ENCODE measurements at places on chromosomes 13 and 19.

GRCh38 chr13:61477619-61478018 lies 62.0 kb upstream of the PCDH20 start:
- no peak for DNase-seq

GRCh38 chr13:27201661-27202060 lies 30.1 kb upstream of the USP12 start:
- DNase-seq, result no peak

GRCh38 chr13:46521921-46522747 lies 30.8 kb upstream of the LRCH1 start:
- DNase-seq, result no peak

- DNase-seq, result peak; percentile 5
These were observed 2.7 kb downstream of the DACH1 start for GRCh38 chr13:71864094-71864985.

DNA sequence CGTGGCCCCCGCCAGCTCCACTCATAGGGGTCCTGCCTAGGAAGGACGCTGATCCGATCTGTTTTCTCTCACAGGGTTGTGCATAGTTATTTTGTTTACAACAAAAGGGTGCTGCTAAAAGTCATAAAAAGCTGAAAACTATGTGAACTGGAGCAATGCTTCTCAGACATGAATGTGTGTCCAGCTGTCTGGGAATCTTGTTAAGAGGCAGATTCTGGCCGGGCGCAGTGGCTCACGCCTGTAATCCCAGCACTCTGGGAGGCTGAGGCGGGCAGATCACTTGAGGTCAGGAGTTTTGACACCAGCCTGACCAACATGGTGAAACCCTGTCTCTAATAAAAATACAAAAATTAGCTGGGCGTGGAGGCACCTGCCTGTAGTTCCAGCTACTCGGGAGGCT lies 8.6 kb downstream of the LRRC4B start:
- no peak for DNase-seq

DNA sequence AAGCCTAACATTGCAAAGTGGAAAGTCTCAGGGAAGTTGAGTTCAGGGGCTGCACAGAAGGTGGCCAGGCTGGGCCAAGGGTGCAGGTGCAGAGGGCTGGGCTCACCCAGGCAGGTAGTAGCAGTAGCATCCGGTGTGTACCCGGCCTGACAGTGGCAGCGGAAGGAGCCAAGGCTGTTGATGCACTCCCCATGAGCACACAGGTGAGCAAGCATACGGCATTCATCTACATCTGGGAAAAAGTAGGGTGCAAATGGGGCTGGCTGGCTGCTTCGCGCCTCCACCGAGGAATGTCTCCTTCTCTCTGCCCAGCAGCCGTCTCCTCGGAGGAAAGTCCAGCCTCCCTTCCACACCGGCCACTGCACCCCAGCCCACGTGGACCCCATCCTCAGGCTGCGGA lies 30.6 kb downstream of the CCL25 start:
- no peak for DNase-seq

DNA sequence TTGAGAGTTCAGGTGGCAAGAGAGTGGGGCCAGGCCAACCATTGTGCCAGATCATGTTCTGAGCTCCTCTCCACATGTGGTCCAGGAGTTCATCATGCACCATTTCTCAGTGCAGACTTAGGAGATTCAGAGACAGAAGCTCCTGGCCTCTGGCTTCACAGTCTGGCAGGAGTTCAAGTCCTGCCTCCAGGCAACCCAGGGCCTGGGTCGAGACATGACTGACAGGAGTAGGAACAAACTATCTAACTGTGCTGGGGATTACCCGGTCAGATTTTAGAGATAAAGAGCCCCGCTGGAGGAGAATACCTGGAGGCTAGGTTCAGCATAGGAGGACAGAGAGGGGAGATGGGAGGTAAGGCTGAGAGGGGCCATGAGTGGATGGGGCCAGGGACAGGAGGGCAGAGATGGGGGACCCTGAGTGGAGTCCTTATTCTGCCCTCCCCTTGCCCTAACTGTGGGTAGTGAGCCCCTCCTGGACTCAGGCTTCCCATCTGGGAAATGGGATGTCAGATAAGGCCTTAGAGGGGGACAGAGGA lies 906 bp upstream of the CYP4F11 start:
- DNase-seq, result no peak

GRCh38 chr19:40246292-40247073 lies 20.0 kb upstream of the CCNP start:
- no peak for DNase-seq

GRCh38 chr19:10132905-10133304 lies 13.2 kb upstream of the EIF3G start:
- DNase-seq, result no peak

GRCh38 chr19:16089010-16089846 lies 12.9 kb downstream of the TPM4 start:
- no peak for DNase-seq

DNA sequence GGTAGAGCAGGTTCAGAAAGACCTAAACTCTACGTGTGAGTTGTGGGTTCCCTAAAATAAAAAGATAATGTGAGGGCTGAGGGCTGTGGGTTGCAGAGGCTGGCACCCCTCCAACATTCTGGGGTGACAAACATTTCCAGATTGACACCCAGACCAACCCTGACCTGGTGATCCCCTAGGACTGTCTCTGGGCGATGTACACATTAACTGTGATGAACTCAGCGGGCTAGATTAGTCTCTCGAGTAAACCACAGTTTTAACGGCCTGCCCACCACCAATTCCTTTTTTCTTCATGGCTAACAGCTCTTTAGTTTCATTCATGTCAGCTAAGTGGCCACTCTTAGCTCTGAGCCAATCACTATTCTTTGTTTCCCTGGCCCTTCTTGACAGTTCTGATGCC lies 24.8 kb downstream of the SIAH3 start:
- DNase-seq, result no peak

GRCh38 chr19:45059258-45059965 lies 16.9 kb downstream of the ZNF296 start:
- DNase-seq, result peak; percentile 85

GRCh38 chr13:50539791-50540530 lies 303.5 kb downstream of the DLEU7 start:
- DNase-seq, result no peak

DNA sequence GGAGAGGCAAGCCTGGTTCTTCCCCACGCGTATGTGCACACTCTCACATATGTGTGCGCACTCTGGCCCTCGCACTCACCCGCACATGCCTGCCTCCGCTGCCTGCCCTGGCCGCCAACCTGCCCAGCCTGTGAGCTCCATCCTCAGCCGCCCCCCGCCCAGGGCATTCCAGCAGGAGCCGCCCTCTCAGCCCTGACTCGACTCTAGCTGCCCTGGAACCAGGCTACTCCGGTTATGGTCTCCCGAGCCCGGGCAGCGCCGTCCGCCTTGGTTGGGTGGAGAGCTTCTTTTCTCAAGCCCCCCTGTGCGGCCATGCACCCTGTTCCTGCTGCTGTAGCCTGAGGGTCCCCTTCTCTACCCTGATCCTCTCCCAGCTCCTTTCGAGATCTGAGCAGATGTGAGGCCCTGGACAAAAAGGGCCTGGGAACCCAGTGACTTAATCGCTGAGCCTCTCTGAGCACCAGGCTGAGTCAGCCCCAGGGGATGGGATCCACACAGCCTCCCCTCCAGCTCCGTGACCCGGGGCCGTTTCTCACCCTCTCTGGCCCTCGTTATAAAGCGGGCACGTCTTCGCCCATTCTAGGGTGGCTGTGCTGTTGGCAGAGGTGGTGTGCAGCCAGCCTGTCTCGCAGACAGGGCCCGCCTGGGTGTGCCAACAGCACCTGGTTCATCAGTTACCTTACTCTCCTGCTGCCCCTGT lies 191.5 kb downstream of the TEX29 start:
- no peak for DNase-seq

GRCh38 chr19:15234431-15235130 lies 2.3 kb upstream of the EPHX3 start:
- no peak for DNase-seq

DNA sequence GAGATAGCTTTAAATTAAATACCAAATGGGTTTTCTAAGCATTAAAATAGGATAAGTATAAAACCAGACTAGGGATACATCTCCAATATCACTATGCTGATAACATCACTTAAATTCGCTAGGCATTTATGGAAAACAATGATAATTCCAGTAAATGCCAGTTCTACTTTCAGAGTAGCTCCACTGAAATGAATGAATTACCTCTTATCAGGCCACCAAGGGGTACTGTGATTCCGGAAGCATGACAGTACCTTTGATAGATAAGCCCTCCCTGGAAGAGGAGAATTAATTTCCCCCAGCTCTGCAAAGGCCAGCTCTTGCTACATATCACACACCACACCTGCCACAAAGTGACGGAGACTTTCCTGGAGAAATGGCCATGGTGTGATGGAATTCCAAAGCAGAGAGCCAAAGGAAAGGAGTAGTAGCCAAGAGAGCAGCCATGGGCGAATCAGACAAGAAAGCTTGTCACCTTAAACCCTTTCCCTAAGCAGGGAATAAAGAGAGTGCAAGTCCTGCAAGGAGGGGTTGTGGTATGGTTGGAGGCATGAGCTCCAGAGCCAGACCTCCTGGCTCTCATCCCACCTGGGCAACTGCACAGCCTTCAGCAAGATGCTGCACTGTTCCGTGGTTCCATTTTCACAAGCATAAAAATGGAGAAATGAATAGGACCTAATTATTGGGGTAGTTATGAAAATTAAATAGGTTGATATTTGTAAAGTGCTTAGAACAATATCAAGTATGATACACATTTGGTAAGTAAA lies 423.1 kb downstream of the FGF14 start:
- no peak for DNase-seq

DNA sequence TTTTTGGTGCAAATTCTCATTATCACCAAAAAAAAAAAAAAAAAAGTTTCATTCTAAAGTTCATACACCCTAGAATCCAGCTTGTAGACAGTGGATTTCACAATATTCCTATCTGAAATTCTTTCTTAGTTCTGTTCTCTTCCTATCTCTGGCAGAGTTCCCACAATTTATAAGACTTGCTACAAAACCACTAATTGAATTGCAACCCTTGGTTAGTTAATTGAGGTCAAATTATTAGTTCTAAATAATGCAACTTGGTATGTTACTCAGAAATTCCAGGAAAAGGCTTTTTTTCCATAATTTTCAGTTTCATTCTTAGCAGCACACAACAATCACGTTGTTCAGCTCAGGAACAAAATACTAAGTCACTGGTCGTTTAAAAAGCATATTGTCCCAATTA lies 58.5 kb downstream of the SPATA13 start:
- no peak for DNase-seq

- DNase-seq, result no peak
These were observed 506.7 kb upstream of the NBEA start for GRCh38 chr13:34435338-34435737.

- DNase-seq, result no peak
These were observed 64.7 kb upstream of the STARD13 start for GRCh38 chr13:33349986-33350826.

- no peak for DNase-seq
These were observed 27.5 kb downstream of the RASA3 start for GRCh38 chr13:114104655-114105520.

DNA sequence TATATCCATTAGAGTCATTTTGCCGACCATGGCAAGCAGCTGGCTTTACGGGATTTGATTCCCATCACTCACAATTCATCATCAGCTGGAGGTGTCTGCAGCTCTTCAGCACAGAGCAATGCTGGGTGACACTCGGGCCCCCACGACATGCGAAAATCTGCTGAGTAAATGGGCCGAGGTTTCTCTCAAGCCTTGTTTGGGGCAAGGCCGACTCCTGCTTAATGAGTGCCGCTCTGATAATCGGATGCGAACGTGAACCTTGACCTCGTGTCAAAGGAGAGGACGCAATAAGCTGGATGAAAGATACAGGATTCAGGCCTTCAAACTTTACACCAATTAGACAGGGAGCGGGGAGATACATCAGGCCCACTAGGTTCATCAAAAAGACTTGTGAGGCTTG lies 65.2 kb downstream of the GGACT start:
- DNase-seq, result no peak

GRCh38 chr13:73937441-73937840 lies 196.8 kb downstream of the KLF12 start:
- no peak for DNase-seq
